Right hindlimb (tissue), 1 donor: ENCODE measurements at places on chromosomes 6 and 20.

- DNase-seq = no peak
Observed at GRCh38 chr6:17633465-17634188, 33.5 kb downstream of the FAM8A1 start.

GRCh38 chr6:87334683-87335082 lies 5.6 kb upstream of the GJB7 start:
- DNase-seq = no peak

- DNase-seq = no peak
Observed at GRCh38 chr20:63380346-63380870, 19.3 kb upstream of the CHRNA4 start.

GRCh38 chr20:50230871-50231560 lies 40.4 kb downstream of the CEBPB start:
- DNase-seq = no peak

GRCh38 chr20:40967700-40968099 lies 60.9 kb upstream of the TOP1 start:
- no peak for DNase-seq

DNA sequence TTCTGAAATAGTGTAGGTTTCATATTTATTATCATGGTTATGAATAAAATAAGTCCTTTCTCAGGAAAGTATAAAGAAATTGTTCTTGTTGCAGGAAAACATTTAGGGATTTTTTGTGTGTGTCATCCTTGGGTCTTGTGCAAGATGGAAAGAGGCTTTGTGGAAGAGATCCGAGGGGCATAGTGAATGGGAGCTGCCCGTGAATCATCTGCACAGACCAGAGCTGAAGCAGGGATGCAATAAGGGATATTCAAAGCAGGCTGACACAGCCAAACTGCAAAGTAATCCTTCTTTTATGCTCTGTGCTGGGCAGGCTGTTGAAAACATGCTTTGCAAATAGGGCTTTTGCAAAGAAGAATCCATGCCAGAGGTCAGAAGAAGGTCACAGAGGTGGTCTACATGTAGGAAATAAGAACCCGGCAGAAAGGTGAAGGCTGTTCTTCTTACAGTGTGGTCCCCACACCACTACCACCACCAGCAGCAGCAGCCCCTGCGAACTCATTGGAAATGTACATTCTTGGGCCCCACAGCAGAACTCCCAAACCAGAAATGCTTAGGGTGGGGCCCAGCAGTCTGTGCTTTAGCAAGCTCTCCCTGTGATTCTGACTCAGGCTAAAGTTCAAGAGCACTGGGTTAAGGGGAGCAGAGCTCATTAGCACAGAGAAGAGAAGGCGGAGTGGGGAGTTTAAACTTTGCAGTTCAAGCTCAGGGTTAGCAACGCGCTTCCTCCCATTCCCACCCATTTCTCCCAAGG lies 237.6 kb downstream of the QKI start:
- DNase-seq = no peak

DNA sequence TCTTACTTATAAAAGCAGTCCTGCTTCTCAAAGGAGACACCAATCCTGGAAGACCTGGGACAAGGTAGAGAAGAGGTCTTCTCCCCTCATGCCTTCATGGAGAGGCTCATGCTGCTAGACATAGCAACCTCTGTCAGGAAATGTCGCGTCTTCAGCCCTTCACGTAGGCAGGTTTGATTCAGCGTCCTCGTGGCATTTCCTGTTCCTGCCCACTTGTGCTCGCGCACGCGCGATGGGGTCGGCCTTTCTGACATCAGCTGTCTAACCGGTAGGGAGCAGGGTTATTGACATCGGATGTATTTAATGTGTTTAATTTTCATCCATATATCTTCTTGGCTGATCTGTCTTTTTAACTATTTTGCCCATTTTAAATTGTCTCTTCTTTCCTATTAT lies 292.4 kb downstream of the THBS2 start:
- no peak for DNase-seq

- DNase-seq = no peak
Observed at GRCh38 chr20:4113615-4114603, 98.6 kb upstream of the RNF24 start.

DNA sequence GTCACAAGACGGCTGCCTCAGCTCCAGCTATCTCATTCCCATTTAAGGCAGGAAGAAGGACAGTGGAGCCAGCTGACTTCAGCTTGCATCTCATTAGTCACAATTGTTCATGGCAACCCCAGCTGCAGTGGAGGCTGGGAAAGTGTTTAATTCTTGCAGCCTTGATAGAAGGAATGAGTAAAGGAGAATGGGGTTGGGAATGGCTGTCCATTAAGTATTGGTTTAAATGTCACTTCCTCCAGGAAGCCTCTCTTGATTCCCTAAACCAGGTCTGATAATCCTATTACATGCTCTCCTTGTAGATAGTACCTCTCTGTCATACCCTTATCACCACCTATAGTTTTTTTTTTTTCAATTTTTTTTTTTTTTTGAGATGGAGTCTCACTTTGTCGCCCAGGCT lies 166.4 kb downstream of the TFAP2C start:
- no peak for DNase-seq

- DNase-seq = no peak
Observed at GRCh38 chr6:157585274-157586087, 204.5 kb downstream of the ZDHHC14 start.

- no peak for DNase-seq
Observed at GRCh38 chr6:130098317-130098716, 79.9 kb downstream of the L3MBTL3 start.

DNA sequence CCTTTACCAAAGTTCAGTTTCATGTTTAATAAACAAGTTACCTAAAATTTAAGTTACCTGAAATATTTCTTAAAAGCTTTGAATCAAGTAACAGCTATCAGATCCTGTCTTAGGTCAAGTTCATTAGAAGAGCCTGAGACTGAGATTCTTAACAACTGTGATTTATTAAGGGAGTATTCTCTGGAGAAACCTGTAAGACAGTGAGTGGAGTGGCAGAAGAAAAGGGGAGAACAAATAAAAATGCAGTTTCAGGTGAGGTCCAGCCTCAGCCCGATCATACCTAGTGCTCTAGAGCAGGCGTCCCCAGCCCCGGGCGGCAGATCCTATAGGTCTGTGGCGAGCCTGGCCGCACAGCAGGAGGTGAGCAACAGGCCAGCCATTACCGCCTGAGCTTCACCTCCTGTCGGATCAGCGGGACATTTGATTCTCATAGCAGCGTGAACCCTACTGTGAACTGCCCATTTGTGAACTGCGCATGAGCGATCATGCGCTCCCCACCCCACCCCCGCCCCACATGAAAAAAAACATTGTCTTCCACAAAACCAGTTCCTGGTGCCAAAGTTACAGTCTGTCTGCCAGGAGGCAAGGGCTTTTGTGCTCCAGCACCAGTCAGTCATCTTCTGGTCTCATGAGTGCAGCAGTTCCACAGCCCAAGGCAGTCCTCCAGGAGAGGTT lies 59.2 kb upstream of the ADGRB3 start:
- DNase-seq = no peak
